NCI-H774 (cell line): ENCODE measurements at places on chromosomes 16 and 17.

DNA sequence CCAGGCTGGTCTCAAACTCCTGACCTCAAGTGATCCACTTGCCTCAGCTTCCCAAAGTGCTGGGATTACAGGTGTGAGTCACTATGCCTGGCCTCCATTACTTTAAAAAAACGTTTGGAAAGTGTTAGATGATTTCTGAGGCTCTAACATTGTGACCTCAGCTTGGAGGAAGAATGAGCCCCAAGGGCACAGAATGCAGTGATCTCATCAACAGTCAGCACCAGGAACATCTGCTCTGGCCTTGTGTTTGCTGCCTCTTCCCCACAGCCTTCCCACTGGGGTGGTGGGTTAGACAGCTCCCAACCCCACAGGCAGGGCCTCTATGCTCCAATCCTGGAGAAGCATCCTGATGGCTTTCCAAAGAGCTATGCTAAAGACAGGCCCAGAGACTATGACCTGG lies 37.7 kb upstream of the SREBF1 start:
- DNase-seq = no peak

DNA sequence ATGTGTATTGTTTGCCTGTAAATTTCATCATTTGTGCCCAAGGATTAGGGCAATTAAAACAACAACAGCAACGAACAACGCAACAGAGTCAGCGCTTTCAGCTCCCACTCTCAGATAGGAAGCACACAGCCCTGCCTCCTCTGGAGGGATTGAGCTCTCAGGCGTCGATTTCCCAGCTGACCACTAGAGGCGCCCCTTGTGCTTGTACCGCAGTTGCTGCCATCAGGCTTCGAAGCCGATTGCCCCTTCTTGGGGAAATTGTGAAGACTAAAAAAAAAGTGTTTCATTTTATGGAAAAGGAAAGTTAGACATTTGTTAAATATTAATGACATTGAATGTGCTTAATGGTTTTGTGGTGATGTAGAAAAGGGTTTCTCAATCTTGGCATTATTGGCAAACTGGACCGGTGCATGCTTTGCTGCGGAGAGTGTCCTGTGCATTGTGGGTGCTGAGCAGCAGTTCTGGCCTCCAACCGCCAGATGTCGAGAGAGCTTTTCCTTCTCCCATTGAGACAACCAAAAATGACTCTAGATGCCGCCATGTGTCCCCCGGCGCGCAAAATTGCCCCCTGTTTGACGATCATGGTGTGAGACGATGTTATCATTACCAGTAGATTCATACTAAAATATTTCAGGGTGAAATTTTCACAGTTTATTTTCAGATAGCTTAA lies 650.4 kb upstream of the RBFOX1 start:
- no peak for DNase-seq

DNA sequence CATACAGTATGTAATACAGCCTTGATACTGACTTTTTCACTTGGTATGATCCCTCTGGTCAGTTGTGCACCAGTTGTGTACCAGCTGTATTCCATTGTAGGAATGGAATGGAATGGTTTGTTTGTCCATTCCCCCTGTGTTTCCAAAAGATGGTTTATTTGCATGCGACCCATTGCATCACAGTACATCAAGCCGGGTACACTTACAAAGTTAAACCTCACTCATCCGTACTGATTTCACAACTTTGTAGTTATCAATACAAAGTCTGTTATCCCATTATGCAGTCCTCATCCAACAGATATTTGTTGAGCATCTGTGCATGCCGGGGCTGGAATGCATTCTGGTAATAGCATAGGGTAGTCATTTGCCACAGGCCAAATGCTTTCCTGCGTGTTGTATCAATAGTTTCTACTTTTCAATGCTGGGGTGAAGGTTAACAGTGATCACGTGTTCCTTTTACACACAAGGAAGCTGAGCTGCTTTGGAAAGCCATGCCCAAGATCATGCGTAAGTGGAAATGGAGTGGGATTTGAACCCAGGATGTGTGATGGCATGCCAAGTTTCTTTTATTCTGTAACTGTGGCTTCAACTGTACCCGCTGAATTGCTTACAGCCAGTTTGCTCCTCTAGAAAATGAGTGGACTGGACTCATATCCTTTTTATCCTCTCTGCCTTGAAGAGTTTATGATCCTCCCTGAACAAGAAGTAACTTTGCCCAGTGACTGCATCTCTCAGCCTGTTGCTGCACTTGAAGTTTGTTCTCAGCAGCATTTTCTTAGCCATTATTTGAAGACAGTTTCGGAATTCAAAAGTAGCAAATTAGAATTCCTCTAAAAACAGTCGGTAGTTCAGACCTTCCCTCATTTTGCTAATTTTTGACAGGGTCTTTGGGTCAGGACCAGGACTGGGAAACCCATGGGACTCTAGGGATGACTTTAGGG lies 228.5 kb downstream of the CCDC182 start:
- no peak for DNase-seq

DNA sequence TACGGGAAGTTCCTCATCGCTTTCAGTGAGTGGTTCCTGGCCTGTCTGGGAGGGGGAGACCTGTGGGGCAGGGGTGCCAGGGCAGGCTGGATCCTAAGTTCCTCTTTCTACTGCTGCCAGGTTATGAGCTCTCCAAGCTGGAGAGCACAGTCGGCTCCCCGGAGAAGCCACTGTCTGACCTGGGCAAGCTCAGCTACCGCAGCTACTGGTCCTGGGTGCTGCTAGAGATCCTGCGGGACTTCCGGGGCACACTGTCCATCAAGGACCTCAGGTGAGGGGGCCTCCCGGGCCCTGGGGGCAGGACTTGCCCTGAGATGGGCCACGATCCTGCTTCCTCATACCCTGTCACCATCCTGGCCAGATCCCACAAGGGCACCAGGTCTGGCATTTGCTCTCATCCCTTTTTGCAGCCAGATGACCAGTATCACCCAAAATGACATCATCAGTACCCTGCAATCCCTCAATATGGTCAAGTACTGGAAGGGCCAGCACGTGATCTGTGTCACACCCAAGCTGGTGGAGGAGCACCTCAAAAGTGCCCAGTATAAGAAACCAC lies 5.1 kb downstream of the PRSS8 start:
- no peak for DNase-seq

DNA sequence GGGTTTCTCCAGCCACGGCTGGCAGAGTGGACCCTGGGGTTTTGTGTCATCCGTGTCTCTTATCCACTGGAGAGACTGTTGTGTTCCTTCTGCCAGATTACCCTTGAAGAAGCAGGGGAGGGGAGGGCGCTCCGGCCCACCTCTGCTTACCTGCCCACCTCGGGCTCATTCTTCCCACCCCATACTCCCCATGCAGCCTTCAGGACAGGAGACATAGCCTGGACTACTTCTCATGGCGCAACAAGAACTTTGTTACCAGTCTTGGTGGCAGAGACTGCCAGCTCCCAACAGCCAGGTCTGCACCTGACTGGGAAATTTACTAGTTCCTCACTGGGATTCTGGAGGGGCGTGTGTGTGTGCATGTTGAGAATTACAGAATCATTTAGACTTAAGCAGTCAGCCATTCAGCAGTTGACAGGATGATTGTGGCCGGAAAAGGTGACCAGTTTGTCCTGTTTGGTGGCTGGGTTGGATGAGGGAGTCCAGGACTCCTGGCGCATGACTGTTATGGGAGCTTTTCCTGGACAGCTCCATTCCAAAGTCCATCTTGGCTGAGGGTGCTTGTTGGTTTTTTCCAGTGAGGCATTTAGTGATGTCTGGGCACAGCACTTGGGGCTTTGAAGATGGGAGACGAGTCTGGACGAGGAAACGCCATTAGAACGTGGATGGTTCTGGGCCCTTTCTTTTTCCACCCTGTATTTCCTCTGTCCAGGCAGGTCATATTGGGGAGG lies 8.7 kb downstream of the GSE1 start:
- DNase-seq = no peak

- no peak for DNase-seq
Observed at GRCh38 chr17:47844227-47844626, 3.2 kb upstream of the SCRN2 start.

DNA sequence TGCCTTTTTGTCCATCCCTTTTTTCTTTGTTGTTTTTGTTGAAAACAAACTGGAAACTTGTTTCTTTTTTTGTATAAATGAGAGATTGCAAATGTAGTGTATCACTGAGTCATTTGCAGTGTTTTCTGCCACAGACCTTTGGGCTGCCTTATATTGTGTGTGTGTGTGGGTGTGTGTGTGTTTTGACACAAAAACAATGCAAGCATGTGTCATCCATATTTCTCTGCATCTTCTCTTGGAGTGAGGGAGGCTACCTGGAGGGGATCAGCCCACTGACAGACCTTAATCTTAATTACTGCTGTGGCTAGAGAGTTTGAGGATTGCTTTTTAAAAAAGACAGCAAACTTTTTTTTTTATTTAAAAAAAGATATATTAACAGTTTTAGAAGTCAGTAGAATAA lies 4.9 kb downstream of the SOX9 start:
- no peak for DNase-seq

DNA sequence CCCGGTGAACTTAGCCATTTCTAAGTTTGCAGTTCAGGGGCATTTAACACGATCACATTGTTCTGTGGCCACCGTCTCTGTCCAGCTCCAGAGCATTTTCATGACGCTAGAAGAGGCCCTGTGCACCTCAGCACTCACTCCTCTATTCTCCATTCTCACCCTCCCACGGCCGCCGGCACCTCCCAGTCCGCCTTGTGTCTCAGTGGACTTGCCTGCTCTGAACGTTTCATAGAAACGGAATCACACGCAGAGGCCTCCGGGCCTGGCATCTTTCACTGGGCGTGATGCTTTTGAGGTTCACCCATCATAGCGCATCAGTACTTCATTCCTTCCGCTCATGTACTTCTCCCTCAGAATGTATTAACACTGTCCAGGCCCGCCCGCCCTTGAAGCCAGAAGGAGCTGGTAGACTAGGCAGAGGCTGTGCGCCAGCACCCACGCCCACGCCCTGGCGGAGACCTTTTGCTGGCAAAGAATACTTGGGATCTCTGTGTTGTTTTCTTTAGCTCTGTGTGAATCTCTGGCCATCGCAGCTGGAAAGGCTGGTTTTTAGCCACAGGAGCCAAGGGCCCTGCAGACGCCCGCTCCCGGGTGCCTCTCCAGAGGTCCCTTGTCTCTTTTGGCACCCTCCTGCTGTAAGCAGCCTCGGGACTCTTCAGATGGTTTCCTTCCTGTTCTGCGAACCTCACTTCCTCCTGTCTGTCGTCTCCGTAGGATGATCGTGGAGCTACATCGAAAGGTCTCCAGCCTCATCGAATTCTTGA lies 23.4 kb upstream of the JPT2 start:
- DNase-seq = no peak

- DNase-seq = peak; percentile 68
Observed at GRCh38 chr16:87724490-87725291, 41.1 kb downstream of the KLHDC4 start.

GRCh38 chr17:34474706-34475105 lies 104.7 kb upstream of the TMEM132E start:
- DNase-seq = no peak

- no peak for DNase-seq
Observed at GRCh38 chr17:81667754-81668153, 1.2 kb downstream of the CCDC137 start.

GRCh38 chr16:24141466-24141865 lies 114.7 kb upstream of the CACNG3 start:
- no peak for DNase-seq

- no peak for DNase-seq
Observed at GRCh38 chr16:86848821-86849220, 270.5 kb downstream of the FOXL1 start.

- DNase-seq = no peak
Observed at GRCh38 chr17:76822184-76822778, 45.9 kb upstream of the MGAT5B start.

GRCh38 chr17:45824901-45825492 lies 19.7 kb upstream of the SPPL2C start:
- no peak for DNase-seq

DNA sequence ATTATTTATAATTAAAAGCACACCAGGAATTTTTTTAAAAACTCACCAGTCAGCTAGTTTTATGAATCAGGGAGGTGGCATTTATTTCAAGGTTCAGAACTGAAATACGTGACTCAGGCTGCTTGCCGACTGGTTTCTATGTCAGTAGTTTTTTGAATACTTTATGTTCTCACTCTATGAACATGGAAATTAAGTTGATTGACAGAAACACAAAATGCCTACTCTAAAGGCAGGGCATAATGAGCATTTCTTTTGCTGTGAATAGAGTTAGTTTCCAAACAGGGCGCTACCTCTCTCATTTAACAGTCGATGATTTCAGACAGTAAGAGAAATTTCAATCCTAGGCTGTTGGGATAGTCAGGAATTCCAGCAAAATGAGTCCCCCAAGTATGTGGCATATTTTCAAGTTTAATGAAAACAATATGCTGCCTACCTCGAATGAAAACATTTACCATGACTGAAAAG lies 6.7 kb downstream of the HS3ST3B1 start:
- no peak for DNase-seq

- DNase-seq = no peak
Observed at GRCh38 chr16:67555795-67556212, 6.5 kb upstream of the CTCF start.

GRCh38 chr16:27650073-27650701 lies 100.2 kb downstream of the KATNIP start:
- no peak for DNase-seq

DNA sequence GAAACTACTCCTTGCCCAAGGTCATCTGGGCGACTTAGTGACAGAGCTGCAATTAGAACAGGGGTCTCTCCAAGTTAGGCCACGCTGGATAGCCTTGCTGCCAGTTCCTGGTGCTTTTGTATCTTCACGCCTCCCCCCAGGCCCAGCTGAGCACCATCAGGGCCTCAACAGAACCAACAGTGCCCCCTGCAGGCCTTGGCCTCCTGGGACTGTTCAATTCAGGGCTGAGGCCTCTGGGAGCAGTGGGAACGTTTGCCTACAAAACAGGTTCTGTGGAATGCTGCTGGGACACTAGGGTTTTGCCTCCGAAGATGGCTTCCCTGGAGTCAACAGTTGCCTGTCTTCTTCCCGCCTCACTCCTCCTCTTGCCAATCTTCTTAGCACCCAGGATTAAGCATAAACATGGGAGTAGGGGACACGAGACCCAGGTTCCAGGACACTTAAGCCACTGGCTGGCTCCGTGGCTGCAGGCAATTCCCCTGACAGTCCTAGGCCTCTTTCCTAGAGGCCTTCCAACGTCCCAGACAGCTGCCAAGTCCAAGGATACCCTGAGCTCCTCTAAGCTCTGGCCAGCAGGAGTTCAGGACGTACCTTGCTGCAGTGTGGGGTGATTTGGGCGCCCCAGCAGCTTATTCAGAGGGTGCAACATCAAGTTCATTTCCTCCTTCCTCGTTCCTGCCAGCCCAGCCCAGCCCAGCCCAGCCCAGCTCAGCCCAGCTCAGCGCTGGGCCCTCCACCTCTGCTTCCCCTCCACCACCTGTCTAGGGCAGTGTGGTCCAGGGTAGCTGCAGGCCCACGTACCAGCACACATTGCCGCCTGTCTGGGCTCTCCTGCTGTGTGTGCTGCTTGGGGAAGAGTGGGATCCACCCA lies 246.6 kb upstream of the RPL38 start:
- peak; percentile 74 for DNase-seq
